Activated T-cell treated with anti-CD3 and anti-CD28 coated beads for 1 hour (primary cell): ENCODE measurements at places on chromosomes 11 and 22.
A peak's percentile ranks its signal among the peaks of the same experiment; 100 is the strongest.

- no peak for DNase-seq
These were observed 20.8 kb downstream of the TOLLIP start for GRCh38 chr11:1288426-1289151.

DNA sequence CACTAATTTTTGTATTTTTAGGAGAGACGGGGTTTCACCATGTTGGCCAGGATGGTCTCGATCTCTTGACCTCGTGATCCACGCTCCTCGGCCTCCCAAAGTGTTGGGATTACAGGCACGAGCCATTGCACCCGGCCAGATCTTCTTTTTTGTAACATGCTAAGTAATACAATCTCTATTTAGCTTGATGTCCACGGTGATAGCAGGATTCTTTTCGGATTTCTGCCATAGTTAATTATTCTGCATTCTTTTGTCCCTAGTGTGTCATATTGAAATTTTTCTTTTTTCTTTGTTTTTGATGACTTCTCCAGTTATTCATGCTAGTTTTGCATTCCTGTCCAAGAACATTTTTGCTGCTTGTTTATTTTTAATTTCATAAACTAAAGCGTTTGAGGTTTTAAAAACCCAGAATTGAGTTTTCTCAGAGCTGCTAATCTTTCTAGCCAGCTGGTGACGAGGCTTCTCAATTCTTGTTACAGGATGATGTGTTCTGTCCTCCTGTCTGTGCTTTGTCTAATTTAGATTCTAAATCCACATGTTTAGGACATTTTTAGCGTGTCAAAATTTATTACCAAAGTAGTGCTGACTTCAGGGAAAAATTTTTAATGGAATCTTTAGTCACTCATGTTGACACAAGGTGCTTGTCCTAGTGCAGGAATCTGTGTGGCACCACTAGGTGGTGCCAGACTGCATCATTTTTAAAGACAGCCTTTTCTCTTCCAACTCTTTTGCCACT is 21.8 kb downstream of the NF2 start:
- DNase-seq = peak; percentile 16

- DNase-seq = no peak
These were observed 245.0 kb downstream of the KIRREL3 start for GRCh38 chr11:126755526-126755925.

GRCh38 chr11:126113515-126113957 is 50.9 kb upstream of the CDON start:
- DNase-seq = no peak

DNA sequence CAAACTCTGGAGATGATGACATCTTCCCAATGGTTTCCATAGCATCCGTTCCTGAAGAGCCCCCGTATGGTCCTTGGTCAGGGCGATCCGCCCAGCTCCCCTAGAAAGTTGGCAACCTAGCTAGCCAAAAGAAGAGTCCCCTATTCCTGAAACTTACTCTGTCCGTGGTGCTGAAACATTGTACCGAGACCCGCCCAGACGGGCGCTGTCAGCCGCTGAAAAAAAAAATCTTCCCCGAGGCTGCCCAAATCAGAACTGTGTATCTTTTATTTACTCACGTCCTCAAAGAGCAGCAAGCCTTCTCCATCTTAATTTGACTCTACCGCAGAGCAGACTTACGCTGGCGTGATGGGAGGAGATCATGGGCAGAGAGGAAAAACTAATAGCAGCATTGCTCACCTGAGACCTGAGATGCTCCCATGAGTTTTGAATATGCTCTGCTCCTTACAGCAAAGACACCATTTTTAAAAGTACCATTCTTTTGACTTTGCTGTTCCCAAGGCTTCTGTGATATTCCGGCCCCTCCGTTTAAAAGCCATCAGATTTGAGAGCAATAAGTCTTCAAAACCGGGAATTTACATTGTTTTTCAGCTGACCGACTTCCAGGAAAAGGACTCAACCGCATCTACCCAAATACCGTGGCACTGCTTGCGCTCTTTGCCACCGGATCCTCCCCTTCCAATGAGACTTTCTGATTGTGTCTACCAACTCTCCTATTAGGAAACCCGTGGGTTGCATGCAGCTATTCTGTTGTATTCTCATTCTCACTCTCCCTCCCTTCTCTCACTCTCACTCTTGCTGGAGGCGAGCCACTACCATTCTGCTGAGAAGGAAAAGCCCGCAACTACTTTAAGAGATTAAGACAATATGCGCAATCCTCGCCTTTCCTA is at the start of gene SLC17A6:
TSS of gene SLC17A6 (plus strand) at position 786 of the 890 bp plus-strand sequence. CDS start 153 bp downstream, outside the sequence.
- DNase-seq = no peak

DNA sequence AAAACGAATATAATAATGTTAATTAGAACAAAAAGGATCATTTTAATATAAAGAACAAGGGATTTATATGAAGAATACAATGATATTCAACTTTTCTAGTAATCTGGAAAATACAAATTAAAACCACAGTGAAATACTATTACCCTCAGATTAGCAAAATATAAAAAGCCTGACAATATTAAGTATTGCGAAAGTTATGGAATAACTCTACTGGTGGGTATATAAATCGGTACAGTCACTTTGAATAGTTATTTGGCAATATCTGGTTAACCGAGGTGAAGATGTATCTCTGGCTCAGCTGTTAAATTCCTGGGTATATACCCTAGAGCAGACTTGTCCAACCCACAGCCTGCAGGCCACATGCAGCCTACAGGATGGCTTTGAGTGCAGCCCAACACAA is 118.8 kb downstream of the ATM start:
- no peak for DNase-seq

GRCh38 chr11:64556044-64556720 is 34.8 kb upstream of the SLC22A12 start:
- no peak for DNase-seq

- peak; percentile 97 for DNase-seq
These were observed at the start of gene POLDIP3 for GRCh38 chr22:42614312-42615091. TSS of gene POLDIP3 (minus strand) at chr22:42614883. CDS start at chr22:42614857, 26 bp downstream.

- DNase-seq = no peak
These were observed 1.1 kb upstream of the NOL12 start for GRCh38 chr22:37684803-37685615.

DNA sequence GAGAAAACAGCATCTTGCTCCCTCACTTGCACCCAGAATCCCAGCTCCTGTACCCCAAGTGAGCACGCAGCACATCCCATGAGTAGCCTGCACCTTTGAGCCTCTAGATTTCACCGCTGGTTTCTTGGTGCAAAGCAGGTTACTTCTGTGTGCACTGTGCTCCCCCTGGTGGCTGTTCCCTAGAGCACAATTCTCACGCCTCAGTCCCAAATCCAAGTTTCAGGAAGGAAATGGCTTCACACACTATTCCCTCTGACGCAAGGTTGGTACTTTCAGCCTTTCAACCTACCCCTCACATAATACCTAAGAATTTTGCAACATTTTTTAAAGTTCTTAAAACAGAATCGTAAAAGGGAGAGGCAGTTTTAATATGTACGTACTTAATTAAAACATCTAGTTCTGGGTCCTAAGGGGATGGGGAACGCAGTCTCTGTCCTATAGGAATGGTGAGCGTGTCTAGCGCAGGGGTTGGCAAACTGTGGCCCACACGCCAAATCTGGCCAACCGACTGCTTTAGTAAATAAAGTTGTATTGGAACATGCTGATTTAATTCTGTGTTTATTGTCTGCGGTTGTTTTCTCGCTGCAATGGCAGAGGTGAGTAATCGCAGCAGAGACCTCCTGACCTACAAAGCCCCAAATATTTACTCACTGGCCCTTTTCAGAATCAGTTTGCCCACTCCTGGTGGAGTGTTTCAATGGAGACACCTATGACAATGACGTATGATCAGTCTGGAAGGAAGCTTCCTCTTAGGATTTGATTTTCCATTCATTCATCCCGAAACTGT is 27.5 kb downstream of the DHCR7 start:
- DNase-seq = no peak

GRCh38 chr22:24176630-24177029 is 4.7 kb upstream of the SUSD2 start:
- DNase-seq = no peak

- DNase-seq = no peak
These were observed 669 bp downstream of the MICAL3 start for GRCh38 chr22:18023509-18024275.
